ENCODE measurements at places on chromosomes 2 and 18.
A peak's percentile ranks its signal among the peaks of the same experiment; 100 is the strongest.

DNA sequence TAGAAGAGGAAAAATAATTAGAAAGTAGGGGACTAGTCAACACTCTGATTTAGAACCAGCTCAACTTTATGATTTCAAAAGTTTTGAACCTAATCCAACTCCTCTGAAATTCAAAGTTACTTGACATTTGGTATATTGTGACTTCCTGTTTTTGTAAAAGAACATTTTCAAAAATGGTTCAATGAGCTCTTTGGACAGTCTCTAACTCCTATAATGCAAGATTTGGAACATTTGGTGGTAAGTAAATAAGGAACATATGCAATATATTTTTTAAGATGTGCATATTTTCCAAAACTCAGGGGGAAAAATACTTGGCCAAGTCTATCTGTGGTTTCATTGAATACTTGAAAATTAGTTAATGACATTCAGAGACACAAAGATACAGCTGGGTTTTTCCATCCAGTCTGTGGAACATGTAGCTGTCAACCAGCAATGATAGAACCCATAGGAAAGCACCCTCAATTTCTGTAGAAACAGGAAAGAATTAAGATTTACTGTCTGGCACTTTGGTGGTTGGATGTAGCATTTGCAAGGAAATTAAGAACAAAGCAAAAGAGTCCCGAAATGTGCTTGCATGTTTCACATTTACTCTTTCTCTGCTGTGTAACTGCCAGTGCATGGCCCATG lies 17.0 kb upstream of the ANKRD44 start:
- DNase-seq, result no peak

DNA sequence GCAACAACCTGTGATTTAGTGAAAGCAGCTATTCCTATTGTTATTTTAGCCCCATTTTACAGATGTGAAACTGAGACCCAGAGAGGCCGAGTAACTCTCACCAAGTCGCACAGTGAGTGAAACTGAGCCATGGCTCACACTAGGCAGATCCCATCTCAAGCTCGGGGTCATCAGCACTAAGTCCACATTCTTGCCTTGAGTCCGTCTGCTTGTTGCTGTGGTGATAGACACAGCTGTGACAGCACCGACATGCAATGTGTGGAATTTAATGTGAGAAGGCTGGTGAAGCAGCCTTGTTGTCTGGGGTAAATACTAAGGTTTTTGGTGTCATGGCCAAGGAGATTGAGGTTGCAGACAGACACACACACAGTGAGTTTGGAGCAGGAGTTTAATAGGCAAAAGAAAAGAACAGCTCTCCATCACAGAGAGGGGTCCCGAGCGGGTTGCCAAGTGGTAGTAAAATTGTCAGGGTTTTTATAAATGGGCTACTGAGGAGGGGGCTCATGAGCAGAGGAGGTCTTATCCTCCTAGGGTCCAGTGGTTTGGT lies 40.2 kb upstream of the GMCL1 start:
- peak; percentile 43 for DNase-seq

GRCh38 chr2:160228141-160228917 lies 28.3 kb upstream of the ITGB6 start:
- DNase-seq, result no peak

DNA sequence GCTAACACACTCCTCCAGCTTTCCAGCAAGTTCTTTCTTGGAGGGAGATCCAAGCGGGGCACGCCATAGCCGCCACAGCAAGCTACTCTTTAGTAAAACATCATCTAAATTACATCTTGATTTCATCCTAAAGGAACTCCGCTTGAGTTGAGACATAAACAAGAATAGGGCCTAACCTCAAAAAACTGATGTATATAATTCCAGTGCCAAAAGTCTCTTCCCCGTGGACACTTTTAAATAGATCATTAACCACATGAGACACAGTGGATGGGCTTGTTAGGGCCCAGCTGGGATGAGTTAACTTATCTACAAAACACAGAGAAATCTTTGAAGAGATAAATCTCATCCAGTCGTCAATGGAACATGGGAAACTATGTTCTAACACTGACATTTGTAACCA lies 20.8 kb upstream of the MLPH start:
- no peak for DNase-seq

DNA sequence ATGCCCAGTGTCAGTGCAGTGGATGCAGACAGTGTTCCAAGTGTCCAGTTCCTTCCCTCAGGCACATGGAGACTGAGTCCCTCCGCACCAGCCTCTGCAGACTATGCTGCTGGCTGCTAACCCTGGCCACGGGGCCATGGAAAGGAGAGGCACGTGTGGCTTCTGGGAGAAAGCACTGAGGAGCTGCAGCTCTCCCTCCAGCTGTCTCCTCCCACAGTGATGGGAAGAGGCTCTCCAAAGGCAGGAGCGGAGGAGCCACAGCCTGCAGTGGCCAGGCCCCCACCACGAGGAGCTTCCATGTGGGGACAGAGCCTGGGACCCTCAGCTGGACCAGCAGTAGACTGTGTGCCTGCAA lies 141.1 kb downstream of the NDUFA10 start:
- DNase-seq, result no peak

GRCh38 chr18:50734342-50734741 lies 85.5 kb downstream of the MRO start:
- DNase-seq, result no peak

- no peak for DNase-seq
Measured at GRCh38 chr2:10963155-10963554, 51.4 kb downstream of the KCNF1 start.

GRCh38 chr18:37161491-37161890 lies 332.6 kb downstream of the KIAA1328 start:
- DNase-seq, result no peak

GRCh38 chr2:217160978-217161973 lies 301.4 kb upstream of the TNP1 start:
- no peak for DNase-seq

- DNase-seq, result no peak
Measured at GRCh38 chr2:63553049-63553448, 35.2 kb downstream of the WDPCP start.

DNA sequence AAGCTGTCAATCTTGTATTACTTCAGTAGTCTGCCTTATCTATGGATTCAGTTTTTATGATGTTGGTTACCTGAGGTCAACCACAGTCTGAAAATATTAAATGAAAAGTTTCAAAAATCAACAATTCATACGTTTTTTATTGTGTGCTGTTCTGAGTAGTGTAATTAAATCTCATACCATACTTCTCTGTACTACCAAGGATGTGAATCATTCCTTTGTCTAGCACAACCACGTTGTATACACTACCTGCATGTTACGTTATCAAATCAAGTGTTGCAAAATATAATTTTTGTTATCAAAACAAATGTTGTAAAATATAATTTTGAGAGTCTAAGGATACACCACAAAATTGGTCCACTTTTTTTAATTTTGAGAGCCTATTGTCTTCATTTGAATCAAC lies 590.2 kb upstream of the SETBP1 start:
- DNase-seq, result no peak

GRCh38 chr2:54279385-54279784 lies 23.4 kb upstream of the TSPYL6 start:
- no peak for DNase-seq

DNA sequence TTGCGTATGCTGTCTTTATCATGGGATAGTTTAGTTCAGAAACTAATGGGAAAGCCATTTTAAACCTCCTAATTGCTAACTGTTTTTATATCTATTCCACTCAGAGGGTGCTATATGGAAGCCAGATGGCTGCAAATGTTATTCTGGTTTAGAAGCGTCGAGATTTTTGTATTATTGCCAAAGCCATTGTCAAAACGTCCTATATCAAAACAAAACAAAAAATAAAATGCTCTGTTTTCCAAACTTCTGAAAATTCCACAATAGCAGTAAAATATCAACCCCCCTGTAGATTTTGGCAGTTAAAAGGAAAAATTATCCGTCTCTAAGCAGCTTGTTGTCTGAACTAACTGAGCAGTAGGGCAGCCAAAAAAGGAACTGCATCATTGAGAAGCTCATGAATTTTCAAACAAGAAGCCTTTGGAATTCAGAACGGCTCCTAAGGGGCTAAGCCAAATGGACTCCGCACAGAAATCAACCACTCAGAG lies 195.4 kb upstream of the CWC22 start:
- DNase-seq, result no peak

- DNase-seq, result no peak
Measured at GRCh38 chr18:26827581-26827980, 37.9 kb downstream of the AQP4 start.

DNA sequence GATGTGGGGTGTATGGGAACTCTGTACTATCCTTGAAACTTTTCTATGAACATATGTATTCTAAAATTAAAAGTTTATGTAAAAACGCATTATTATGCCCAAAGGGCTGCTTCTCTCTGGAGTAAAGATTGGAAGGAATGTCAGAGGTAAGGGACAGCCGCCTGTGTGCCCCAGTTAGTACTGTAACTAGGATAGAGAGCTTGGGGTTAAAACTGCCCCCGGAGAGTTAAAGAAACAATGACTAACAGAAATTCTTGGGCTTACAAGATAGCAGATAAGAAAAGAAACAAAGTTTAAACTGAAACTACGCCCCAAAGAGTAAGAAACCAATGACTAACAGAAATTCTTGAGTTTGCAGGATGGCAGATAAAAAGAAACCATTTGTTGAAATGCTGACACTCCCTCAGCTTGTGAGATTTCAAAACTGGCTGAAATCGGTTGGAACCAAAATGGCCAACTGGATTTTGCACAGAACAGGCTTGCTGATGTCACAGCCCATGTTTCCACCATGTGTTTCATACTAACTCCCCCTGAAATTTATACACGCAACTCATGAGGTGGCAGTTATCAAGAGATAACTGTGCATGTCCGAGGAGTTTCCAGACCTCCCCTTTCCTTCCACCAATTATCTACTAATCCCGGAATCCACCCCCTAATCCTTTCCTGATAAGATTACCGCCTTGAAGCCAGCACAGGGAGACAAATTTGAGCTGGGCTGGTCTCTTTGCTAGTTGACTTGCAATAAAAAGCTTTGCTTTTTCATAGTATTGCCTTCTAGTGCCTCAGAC lies 8.7 kb upstream of the TXNDC2 start:
- DNase-seq, result no peak

- no peak for DNase-seq
Measured at GRCh38 chr2:202950592-202950991, 38.5 kb downstream of the CARF start.

GRCh38 chr18:70489986-70490933 lies 201.4 kb downstream of the SOCS6 start:
- DNase-seq, result no peak

DNA sequence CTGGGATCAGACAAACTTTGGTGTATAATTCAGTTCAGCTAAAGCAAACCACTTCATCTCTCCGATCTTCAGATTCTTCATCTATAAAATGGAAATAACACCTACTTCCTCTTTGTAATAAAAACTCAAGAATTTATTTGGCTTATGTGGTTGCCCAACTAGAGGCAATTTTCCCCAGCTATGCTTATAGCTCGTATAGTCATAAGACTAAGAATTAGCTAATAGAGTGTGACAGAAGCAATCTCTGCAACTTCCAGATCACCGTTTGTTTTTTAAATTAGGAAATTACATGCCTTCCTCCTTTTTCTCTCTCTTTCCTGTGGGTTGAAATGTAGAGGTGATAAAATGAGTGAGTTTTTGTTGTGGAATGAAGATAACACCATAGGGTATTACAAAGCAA lies 35.3 kb upstream of the KCNF1 start:
- DNase-seq, result no peak

DNA sequence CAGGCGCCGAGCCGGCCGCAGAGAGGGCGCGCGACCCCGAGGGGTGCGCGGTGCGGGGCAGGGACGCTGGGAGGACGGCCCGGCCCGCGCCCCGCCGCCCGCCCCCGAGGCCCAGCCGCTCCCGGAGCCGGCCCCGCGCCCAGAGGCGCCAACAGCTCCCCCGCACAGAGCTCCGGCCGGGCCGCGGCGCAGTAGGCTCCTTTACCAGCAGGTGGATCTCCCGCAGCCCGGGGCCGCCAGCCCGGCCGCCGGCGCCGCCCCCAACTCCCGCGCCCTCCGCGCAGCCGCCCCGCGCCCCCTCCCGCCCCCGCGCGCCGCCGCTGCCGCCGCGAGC lies 258 bp downstream of the MGAT4A start:
- peak; percentile 47 for DNase-seq

DNA sequence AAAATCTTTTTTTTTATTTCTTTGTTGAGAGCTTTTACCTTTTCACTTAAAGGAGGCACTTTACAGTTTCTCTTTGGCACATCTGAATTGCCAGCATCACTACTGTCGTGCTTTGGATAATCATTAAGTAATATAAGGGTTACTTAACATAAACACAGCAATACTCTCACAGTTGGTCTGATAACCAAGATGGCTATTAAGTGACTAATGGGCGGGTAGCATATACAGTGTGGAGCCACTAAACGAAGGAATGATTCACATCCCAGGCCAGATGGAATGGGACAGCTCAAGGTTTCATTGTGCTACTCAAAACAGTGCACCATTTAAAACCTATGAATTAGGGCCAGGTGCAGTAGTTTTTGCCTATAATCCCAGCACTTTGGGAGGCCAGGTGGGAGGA lies 28.1 kb downstream of the USP37 start:
- DNase-seq, result no peak

- no peak for DNase-seq
Measured at GRCh38 chr2:30612371-30612770, 165.3 kb downstream of the LCLAT1 start.

DNA sequence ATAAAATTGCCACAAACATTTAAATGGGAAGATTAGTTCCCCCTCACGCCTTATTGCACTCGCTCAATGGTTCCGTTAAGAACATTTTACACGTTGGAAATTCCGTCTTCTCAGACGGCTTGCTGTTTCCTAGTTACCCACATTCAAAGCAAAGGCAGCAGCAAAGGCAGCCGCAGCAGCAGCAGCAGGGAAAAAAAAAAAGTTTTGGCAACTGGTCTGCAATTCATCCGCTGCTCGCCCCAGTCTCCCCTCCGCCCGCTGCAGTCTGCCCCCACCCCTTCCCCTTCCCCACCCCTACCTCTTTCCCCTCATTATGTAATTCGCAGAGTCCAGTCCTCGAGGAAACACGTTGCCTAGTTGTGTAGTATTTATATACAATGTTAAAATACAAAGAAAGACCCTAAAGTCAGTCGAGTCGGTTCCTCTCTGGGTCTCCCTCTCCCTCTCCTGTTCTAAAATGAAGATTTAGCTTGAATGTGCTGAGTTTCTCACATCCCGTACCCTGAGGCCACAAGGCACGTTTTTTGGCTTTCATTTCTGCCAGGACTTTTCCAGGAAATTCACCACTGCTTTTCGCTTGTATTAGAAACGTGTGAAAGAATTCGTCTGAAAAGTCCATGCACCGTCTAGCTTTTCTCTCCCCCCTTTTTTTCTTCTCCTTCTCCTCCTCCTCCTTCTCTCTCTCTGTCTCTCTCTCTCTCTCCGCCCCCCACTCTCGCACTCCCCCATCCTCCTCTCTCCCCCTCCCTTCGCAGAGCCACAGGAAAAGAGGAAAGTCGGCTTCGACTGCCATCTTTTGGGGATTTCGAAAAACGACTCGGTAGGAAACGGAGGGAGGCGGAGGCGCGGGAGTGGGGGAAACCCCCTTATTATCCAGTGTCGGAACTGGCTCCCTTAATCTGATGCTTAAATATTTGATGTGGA lies 140.0 kb downstream of the MEIS1 start:
- peak; percentile 79 for DNase-seq

- no peak for DNase-seq
Measured at GRCh38 chr18:45589356-45590035, 25.8 kb upstream of the SLC14A2 start.

All from H9 (cell line).